ENCODE measurements at places on chromosomes 2 and 18. TPM values are rescaled to one million over a fixed set of nuclear protein-coding genes. Genes with fewer than 3 reads are reported as not detected.

Gene LOXHD1
- not detected for total RNA-seq

DNA sequence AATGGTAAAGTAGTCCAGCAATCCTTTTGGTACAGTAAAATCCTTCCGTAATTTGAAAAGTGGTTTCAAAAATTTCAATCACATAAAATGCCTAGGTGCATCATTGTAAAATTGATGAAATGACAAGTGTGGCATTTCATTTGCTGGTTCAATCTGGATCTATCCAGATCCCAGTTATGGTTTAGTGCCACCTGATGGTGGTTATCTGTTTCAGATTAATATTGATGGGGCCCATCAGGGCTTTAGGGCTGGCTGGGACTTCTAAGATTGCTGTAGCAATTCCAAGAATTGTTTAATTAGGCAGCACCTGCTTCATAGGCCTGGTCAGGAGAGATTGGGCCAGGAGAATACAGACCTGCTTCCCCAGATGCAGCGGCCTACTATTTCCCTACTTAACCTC lies 55.5 kb upstream of the PIK3C3 start:
- no peak for DNase-seq
- no peak overlapping the region for H3K4me3 ChIP-seq
- no peak overlapping the region for H3K27ac ChIP-seq
- H3K4me1 ChIP-seq: no peaks in the 10 kb centered on the region
- no peaks in the 10 kb centered on the region for H3K36me3 ChIP-seq
- no peaks in the 10 kb centered on the region for H3K27me3 ChIP-seq

DNA sequence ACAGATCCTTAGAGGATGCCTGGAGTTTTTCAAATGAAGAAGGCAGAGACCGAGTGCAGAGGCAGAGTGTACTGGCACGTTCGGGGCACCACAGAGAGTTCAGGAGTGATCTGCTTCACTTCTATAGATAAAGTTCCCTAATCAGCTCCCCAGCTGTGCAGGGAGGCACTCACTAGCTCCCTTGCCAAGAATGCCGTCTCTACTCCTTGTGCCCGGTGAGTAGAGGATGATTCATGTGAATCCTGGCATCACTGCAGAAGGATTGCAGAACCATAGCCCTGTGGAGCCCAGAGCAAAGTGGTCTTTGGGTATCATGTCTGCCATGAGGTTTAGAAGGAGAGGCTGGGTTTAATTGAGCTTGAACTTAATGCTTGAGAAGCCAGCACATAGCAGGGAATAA lies 510.1 kb upstream of the RAB6C start:
- H3K36me3 ChIP-seq: no peaks in the 10 kb centered on the region
- no peaks in the 10 kb centered on the region for H3K4me1 ChIP-seq
- no peak overlapping the region for H3K27ac ChIP-seq
- DNase-seq: no peak
- no peaks in the 10 kb centered on the region for H3K27me3 ChIP-seq

GRCh38 chr2:25326326-25327013 lies 15.3 kb downstream of the DNMT3A start:
- no peak overlapping the region for H3K27ac ChIP-seq
- H3K27me3 ChIP-seq: no peaks in the 10 kb centered on the region
- no peak overlapping the region for H3K4me3 ChIP-seq
- peaks cover 67% of the 10 kb centered on the region for H3K4me1 ChIP-seq
- H3K36me3 ChIP-seq: peaks cover 30% of the 10 kb centered on the region
- no peak for DNase-seq

DNA sequence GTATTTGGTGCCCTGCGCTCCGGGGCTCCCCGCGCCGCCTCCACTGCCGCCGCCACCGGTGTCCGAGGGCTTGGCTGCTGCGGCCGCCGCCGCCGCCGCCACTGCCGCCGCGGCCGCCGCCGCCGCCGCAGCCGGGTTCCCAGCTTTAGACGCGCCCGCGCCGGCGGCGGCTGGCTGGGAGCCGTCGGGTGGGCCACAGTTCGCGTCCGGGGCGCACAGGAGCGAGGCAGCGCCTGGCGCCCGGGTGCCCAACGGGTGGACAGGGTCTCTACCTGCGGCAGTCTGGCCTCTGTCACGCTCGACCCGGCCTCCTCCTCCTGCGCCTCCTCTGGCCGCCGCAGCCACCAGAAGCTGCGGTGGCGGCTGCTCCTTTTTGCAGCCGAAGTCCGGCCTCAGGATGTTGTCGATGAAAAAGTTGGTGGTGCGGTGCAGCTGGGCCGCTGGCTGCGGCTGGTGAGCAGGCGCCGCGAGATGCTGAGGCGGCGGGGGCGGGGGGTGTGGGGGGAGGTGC lies 951 bp downstream of the EN1 start:
- H3K4me1 ChIP-seq: peaks cover 34% of the 10 kb centered on the region
- no peaks in the 10 kb centered on the region for H3K36me3 ChIP-seq
- DNase-seq: no peak
- H3K27ac ChIP-seq: no peak overlapping the region

Gene CACNB4
- 0.15 TPM for total RNA-seq

- H3K4me3 ChIP-seq: no peak overlapping the region
- no peak for DNase-seq
- no peak overlapping the region for H3K27ac ChIP-seq
Measured at GRCh38 chr2:119426396-119426675, 5.3 kb upstream of the TMEM37 start.

Gene RETSAT
- total RNA-seq: 24.5 TPM

GRCh38 chr18:74239567-74239966 lies 52.2 kb downstream of the CYB5A start:
- no peak overlapping the region for H3K4me3 ChIP-seq
- H3K27me3 ChIP-seq: peaks cover 16% of the 10 kb centered on the region
- H3K27ac ChIP-seq: no peak overlapping the region
- DNase-seq: no peak
- H3K36me3 ChIP-seq: no peaks in the 10 kb centered on the region

All from activated naive CD4-positive, alpha-beta T cell treated with anti-CD3 and anti-CD28 coated beads for 36 hours (primary cell).